Right cardiac atrium (tissue), 5 donors: ENCODE measurements at places on chromosomes 12 and 14. TPM values are rescaled to one million over a fixed set of nuclear protein-coding genes. Genes with fewer than 3 reads are reported as not detected.

Gene KRT78
- 0.02 TPM for polyA plus RNA-seq

DNA sequence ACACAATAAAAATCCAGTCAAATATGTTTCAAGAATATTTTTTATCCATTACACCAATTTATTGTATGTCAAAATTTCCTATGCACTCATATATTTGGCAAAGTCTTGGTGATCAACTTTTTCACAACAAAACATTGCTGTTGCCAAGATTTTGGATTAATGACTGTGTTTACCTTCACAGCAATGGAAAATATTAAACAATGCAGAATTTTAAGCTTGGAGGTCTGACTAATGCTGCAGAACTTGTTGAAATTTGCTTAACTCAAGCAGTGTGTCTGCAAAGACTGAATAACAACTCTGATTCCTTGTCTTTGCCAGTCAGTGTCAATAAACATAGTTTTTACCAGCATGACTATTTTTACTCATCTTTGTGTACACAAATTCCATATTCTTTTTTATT lies 336.4 kb downstream of the CCER1 start:
- no peak for DNase-seq

Gene OR6C3
- polyA plus RNA-seq, result not detected

DNA sequence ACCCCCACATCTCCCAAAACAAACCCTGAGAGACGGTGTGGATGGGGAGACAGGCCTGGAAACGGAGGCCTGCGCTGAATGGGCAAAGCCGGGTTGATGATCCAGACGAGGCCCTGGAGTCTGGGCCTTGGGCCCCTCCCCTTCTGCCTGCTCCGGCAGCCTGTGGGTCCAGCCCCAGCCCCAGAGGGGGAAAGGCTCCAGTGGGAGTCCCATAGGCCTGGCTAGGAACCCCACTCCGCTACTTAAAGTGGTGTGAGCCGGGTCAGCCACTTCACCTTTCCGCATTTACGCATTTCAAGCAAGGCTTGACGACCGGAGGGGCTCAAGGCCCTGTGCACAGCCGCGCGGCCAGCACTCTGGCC lies 695 bp upstream of the TNFAIP2 start:
- peak; percentile 78 for DNase-seq

Gene IKZF4
- 2.7 TPM for polyA plus RNA-seq

DNA sequence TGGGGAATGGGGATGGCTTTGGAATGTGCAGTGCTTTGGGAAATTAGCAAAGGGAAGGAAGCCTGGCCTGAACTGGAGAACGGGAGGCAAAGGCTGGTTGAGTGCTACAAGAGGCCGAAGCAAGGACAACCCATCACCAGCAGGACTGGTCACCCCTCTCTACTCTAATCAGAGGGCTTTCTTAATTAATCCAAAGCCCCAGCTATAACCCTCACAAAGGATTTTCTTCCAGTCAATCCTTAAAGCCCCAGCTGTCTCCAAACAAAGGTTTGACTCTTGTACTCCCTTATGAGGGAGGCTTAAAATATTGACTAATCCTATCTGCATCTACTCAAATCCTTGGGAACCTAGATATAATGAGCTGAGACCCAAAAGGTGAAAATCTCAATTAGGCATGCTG lies 256.3 kb downstream of the NTF3 start:
- no peak for DNase-seq

GRCh38 chr14:58082491-58083098 lies 69.4 kb downstream of the ARMH4 start:
- no peak for DNase-seq
